ENCODE measurements at places on chromosomes 2 and 18. TPM values are rescaled to one million over a fixed set of nuclear protein-coding genes. Genes with fewer than 3 reads are reported as not detected.

DNA sequence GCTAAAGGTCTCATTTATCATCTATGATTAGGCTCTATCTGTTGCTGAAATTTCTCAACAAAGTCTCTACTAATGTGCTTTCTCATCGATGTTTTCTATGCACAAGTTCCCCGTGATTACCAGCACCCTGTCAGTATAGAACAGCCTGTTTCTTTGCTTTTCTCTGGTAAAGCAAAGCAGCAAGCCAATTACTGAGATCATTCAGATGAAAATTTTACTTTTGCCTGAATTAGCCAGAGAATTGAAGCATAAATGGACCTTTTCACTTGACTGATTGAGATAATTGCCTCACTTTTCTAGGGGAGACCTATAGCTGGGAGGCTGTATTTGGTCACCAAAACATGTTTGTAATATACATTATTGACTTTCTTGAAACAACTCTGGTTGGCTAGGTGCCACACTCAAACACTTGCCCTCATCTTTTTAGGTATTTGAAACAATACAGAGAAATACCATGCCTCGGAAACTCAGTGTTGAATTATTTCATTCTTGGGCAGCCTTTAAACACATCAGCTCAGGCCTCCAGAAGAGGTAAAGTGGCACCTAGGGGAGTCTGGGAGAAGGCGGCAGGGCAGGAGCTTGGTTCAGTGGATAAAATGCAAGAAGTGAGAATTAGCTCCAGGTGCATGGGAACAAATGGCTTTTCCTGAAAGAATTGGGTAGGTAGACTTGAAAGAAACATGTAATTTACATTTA lies 96.2 kb downstream of the GALNT3 start:
- H3K36me3 ChIP-seq = no peaks in the 10 kb centered on the region
- H3K27ac ChIP-seq = no peak overlapping the region
- no peaks in the 10 kb centered on the region for H3K4me1 ChIP-seq
- DNase-seq = no peak

CHST10 gene
- 1.0 TPM for polyA plus RNA-seq

KIF5C gene
- 0.03 TPM for polyA plus RNA-seq

ZNF521 gene
- polyA plus RNA-seq = 0.07 TPM

DNA sequence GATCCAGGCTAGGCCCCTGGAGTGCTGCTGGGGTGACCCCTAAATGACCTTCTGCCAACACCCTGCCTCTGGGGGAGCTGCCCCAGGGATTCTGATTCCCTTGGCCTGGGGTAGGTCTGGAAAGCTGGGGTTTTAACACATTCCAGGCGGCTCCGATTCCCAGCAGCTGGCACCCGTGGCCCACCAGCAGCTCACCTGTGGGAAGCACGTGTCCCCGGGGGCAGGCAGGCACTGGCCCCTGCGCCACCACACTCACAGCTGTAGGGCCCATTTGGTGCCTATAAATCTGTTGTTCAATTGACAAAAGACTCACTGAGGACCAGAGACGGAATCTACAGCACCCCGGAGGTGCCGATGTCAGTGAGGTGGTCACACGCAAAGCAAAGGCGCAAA lies 4.1 kb upstream of the KLHL30 start:
- no peak overlapping the region for H3K27ac ChIP-seq
- H3K27me3 ChIP-seq = peaks cover 2% of the 10 kb centered on the region
- no peak for DNase-seq

LINC00305 gene
- polyA plus RNA-seq = not detected

- no peaks in the 10 kb centered on the region for H3K27me3 ChIP-seq
- no peak for DNase-seq
Measured at GRCh38 chr18:69752737-69753380, 194.8 kb downstream of the CD226 start.

TCF23 gene
- not detected for polyA plus RNA-seq

DNA sequence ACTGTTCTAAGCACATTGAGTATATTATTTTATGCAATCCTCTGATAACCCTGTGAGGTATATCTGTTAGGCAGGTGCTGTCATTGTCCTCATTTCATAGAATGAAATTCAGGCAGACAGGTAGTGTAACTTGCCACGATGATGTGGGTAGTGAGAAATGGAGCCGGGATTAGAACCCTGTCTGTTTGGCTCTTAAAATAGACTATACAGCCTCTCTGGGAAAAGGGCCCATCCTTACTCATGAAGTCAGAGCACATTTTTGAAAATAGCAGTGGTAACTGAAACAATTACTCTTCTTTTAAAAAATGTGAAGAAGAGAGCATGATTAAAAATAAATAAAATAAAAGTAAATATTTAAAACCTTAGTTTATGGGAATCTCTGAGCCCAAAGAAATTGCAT lies 23.0 kb downstream of the FAM171B start:
- H3K27ac ChIP-seq = no peak overlapping the region
- no peak for DNase-seq
- H3K4me1 ChIP-seq = no peaks in the 10 kb centered on the region
- no peaks in the 10 kb centered on the region for H3K27me3 ChIP-seq
- no peaks in the 10 kb centered on the region for H3K36me3 ChIP-seq
- no peak overlapping the region for H3K4me3 ChIP-seq

PTPRN gene
- not detected for polyA plus RNA-seq

ADAM23 gene
- polyA plus RNA-seq = 1.3 TPM

- H3K27ac ChIP-seq = no peak overlapping the region
- no peak for DNase-seq
- H3K36me3 ChIP-seq = no peaks in the 10 kb centered on the region
- H3K4me3 ChIP-seq = no peak overlapping the region
- H3K4me1 ChIP-seq = no peaks in the 10 kb centered on the region
Measured at GRCh38 chr2:30994227-30995056, 143.8 kb downstream of the GALNT14 start.

CCDC138 gene
- polyA plus RNA-seq = 2.4 TPM

GRCh38 chr2:196344397-196344796 lies 173.0 kb upstream of the STK17B start:
- no peaks in the 10 kb centered on the region for H3K4me1 ChIP-seq
- no peaks in the 10 kb centered on the region for H3K36me3 ChIP-seq
- no peaks in the 10 kb centered on the region for H3K27me3 ChIP-seq
- no peak overlapping the region for H3K27ac ChIP-seq
- H3K4me3 ChIP-seq = no peak overlapping the region
- DNase-seq = no peak

- no peak for DNase-seq
- no peaks in the 10 kb centered on the region for H3K27me3 ChIP-seq
- no peak overlapping the region for H3K4me3 ChIP-seq
- no peak overlapping the region for H3K27ac ChIP-seq
- H3K4me1 ChIP-seq = no peaks in the 10 kb centered on the region
- H3K36me3 ChIP-seq = peaks cover 2% of the 10 kb centered on the region
Measured at GRCh38 chr2:9998916-9999654, 44.3 kb upstream of the KLF11 start.

DNA sequence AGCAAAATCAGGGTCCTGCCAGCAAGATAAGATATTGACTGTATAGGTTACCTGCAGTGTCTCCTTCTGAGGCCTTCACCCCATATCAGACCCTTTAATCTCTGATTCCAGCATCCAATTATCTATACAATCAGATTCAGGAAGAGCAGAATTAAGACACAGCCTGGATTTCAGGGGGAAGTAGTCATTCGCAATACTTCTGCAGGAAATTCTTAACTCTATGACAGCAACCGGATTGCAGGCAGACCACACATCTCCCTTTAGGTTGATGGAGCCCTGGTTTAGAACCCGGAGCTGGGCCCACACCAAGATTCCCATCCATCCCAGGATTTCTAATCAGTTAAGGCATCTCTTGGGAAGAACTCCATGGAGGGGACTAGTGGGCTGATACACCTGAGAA lies 9.5 kb downstream of the ARL4C start:
- H3K36me3 ChIP-seq = peaks cover 3% of the 10 kb centered on the region
- H3K27ac ChIP-seq = no peak overlapping the region
- H3K27me3 ChIP-seq = no peaks in the 10 kb centered on the region
- DNase-seq = no peak

DNA sequence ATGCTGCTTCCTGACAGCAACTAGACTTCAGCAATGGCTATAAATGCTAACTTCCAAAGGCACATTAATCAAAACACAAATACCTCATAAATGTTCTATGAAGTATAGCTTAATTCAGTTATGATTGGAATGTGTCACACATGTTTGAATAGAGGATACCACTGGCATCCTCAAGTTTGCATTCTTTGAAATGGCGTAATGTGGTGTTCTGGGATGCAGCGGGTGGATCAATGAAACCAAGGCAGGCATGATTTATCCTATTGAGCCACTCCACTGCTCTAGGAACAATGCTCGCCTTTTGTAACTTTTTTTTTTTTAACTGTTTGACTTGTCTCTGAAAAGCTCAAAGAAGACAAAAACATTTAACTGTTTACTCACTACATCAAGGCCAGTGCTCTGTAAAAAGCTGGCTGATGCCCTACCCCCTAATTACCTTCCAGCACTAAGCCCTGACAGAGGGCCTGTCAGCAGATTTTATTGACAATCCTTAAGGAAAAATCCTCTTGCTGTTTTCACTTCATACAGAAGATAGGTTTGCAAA lies 278.8 kb upstream of the SESTD1 start:
- no peaks in the 10 kb centered on the region for H3K27me3 ChIP-seq
- no peak overlapping the region for H3K27ac ChIP-seq
- H3K4me3 ChIP-seq = no peak overlapping the region
- peaks cover 4% of the 10 kb centered on the region for H3K4me1 ChIP-seq
- no peaks in the 10 kb centered on the region for H3K36me3 ChIP-seq

GDF7 gene
- polyA plus RNA-seq = not detected

GRCh38 chr18:47036298-47036874 lies 965 bp upstream of the ELOA2 start:
- no peak for DNase-seq
- no peak overlapping the region for H3K4me3 ChIP-seq
- no peaks in the 10 kb centered on the region for H3K36me3 ChIP-seq

DNA sequence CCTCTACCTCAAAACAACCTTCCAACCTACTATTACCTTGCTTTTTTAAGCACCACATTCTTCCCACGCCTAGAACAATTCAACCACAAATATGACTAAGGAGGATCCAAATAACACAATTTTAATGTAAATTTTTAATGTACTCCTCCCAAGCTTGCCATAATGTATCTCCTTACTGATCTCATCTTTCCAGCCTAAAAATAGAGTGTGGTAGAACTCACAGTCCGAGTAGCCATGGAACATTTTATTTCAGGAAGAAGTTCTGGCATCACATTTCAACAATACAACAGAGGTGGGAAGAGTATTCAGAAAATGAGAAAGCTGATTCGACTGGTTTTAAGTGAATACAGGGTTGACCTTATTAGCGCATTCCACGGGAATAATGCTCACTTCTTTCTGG lies 15.4 kb downstream of the FEZ2 start:
- no peak overlapping the region for H3K27ac ChIP-seq
- no peak overlapping the region for H3K4me3 ChIP-seq
- H3K4me1 ChIP-seq = peaks cover 6% of the 10 kb centered on the region
- DNase-seq = no peak

- DNase-seq = no peak
- no peaks in the 10 kb centered on the region for H3K4me1 ChIP-seq
- H3K4me3 ChIP-seq = no peak overlapping the region
- no peak overlapping the region for H3K27ac ChIP-seq
- H3K27me3 ChIP-seq = no peaks in the 10 kb centered on the region
- H3K36me3 ChIP-seq = no peaks in the 10 kb centered on the region
Measured at GRCh38 chr2:7956126-7956689, 725.6 kb upstream of the ID2 start.

DNA sequence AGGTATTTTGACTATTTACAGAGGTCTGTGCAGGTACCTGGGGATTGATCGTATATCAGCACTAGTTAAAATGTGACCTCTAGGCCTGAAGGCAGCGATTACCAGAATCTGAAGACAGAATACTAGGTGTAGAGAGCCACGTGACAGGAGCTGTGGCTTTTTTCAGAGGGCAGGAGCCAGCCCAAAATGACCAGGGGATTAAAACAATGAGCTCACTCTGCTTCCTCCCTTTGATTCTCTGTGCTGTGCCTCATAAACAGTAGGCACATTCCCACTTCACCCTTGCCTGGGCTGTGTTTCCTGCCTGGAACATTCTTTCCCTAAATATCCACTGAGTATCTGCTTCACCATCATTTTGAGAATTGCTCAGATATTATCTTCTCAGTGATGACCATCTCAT lies 15.2 kb downstream of the ITGAV start:
- H3K36me3 ChIP-seq = peaks cover 9% of the 10 kb centered on the region
- no peak for DNase-seq
- no peaks in the 10 kb centered on the region for H3K27me3 ChIP-seq

- H3K4me3 ChIP-seq = no peak overlapping the region
- DNase-seq = no peak
- no peaks in the 10 kb centered on the region for H3K27me3 ChIP-seq
- H3K4me1 ChIP-seq = peaks cover 34% of the 10 kb centered on the region
Measured at GRCh38 chr2:96769814-96770213, 9.1 kb downstream of the CNNM4 start.

GRCh38 chr18:13003466-13003896 lies 12.3 kb downstream of the CEP192 start:
- H3K4me1 ChIP-seq = no peaks in the 10 kb centered on the region
- no peak overlapping the region for H3K4me3 ChIP-seq

PPP1R1C gene
- 3.0 TPM for polyA plus RNA-seq

DNA sequence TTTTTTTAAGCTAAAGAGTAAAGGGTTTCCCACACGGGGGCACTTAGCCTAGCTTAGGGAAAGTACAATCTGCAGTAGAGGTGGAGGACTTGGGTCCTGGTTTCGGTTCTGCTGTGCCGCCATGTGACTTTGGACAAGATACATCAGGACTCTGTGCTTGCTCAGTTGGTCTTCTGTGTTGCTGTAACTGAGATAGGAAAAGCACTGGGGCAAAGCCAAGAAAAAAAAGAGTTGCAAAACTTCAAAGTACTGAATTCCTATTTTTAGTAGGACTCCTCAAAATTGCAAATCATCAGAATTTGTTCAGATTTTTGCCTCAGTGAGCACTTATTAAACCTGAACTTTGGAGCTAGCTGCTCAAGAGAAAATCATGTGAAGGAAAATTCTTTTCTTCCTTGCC lies 96.3 kb upstream of the STON1 start:
- peaks cover 3% of the 10 kb centered on the region for H3K4me1 ChIP-seq
- no peaks in the 10 kb centered on the region for H3K27me3 ChIP-seq
- no peak overlapping the region for H3K27ac ChIP-seq
- no peak for DNase-seq
- no peaks in the 10 kb centered on the region for H3K36me3 ChIP-seq

DNA sequence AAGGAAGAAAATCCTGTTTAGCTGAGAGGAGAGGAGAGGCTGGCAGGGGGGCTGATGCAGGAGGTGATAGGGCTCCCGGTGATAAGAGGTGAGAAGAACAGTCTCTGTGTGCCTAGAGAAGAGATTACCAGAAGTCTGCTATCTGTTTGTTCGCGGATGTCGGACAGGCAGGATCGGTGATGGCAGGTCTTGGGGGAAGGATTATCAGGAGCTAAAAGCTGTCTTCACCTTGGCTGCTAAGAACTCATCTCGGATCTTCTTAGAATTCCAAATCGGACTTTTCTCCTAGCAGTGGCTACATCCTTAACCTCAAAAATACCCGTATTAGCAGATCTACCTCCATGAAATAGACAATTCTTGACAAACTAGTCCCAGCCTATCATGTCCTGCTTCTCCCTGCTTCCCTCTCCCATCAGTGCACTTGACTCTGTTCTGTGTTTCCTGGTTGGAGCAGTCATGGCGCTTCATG lies 282.1 kb upstream of the TRIB2 start:
- no peak for DNase-seq
- H3K4me1 ChIP-seq = peaks cover 8% of the 10 kb centered on the region
- H3K27me3 ChIP-seq = no peaks in the 10 kb centered on the region
- H3K36me3 ChIP-seq = no peaks in the 10 kb centered on the region

SERPINB2 gene
- polyA plus RNA-seq = 555 TPM

Data from keratinocyte (primary cell).